ENCODE measurements at places on chromosomes 13 and 19. TPM values are rescaled to one million over a fixed set of nuclear protein-coding genes. Genes with fewer than 3 reads are reported as not detected.

DNA sequence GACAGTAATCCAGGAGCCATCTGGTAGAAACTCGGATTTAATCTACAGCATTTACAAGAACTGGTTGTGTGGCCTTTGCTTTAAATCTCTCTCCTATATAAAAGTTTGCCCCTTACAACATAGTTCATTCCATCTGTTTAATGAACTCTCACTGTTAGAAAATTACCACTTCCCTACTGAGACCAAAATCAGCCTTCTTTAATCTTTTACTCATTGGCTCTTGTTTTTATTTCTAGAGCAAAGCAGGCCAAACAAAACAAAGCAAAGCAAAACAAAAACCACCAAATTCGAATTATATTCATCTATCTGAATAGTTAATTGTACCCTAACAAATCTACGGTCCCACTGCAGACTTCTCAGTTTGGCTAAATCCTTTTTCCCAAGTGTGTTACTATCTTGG is 127.0 kb downstream of the UGGT2 start:
- DNase-seq: no peak
- no peaks in the 10 kb centered on the region for H3K4me1 ChIP-seq
- no peak overlapping the region for H3K4me3 ChIP-seq
- H3K27me3 ChIP-seq: no peaks in the 10 kb centered on the region
- no peaks in the 10 kb centered on the region for H3K36me3 ChIP-seq

- H3K36me3 ChIP-seq: peaks cover 4% of the 10 kb centered on the region
- H3K27ac ChIP-seq: no peak overlapping the region
- no peak overlapping the region for H3K4me3 ChIP-seq
- peak; percentile 29 for DNase-seq
These were observed 95.2 kb upstream of the CLDN10 start for GRCh38 chr13:95457294-95457693.

GRCh38 chr13:32001154-32001768 is 30.3 kb upstream of the FRY start:
- H3K4me3 ChIP-seq: no peak overlapping the region
- no peak for DNase-seq
- no peaks in the 10 kb centered on the region for H3K27me3 ChIP-seq
- H3K4me1 ChIP-seq: no peaks in the 10 kb centered on the region

Gene SULT2A1
- total RNA-seq: not detected

DNA sequence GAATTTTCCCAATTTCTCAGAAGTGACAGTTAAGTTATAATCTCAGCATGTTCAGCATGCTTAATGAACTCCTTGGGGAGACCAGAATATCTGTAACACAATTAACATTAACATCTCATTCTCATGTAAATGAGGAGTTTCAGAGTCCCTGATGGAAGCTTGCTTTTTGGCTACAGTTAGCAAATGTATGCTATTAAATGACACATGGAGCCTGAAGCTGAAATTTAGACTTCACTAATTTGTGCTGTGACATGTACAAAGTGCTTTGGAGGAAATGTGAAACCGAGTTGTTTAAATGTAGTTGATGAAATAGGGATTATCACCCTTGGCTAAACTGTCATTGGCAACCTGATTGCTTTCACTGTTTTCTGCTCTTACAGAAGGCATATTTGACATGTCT is 2265.1 kb upstream of the PCDH20 start:
- no peaks in the 10 kb centered on the region for H3K4me1 ChIP-seq
- H3K27ac ChIP-seq: no peak overlapping the region
- DNase-seq: no peak
- H3K27me3 ChIP-seq: no peaks in the 10 kb centered on the region

DNA sequence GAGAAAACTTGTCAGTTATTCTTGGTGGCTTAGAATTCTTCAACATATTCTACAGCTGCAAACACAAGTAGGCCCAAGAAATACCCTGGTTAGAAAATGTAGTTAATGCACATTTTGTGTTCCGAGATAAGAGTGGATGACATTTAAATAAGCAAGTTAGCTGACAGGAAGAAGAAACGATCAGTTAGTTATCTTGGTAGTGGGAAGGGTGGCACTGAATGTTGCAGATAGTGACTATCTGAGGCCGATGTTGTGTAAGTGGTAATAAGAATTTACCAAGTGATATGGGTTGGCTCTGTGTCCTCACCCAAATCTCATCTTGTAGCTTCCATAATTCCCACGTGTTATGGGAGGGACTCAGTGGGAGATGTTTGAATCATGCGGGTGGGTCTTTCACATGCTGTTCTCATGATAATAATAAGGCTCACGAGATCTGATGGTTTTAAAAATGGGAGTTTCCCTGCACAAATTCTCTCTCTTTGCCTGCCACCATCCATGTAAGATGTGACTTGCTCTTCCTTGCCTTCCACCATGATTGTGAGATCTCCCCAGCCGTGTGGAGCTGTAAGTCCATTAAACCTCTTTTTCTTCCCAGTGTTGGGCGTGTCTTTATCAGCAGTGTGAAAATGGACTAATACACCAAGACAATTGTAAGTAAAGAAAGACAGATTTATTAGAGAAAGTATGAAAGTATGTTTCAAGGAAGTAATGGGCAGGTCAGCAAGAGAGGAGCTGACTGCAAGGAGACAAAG is 10.9 kb upstream of the AKAP11 start:
- no peaks in the 10 kb centered on the region for H3K4me1 ChIP-seq
- H3K36me3 ChIP-seq: no peaks in the 10 kb centered on the region
- no peak for DNase-seq
- H3K27ac ChIP-seq: no peak overlapping the region
- no peaks in the 10 kb centered on the region for H3K27me3 ChIP-seq

Gene VSTM1
- total RNA-seq: 1.1 TPM

DNA sequence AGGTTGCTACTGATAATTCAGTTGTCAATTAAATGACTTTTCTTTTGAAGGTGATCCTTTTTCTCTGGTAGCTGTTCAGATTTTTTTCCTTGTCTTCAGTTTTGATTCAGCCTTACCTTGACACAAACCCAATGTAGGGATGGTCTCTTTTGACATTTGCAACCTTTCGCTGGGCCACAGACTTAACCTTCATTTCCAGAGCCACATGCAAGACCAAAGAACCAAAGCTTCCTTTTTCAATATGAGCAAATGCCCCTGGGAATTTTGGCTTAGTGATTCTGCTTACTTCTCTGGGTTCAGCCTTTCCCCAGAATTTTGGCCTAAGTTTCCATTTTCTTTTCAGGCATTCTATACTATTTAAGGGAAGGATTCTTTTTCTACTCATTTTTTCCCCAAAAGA is 19.6 kb downstream of the SIGLEC5 start:
- H3K36me3 ChIP-seq: no peaks in the 10 kb centered on the region
- H3K4me1 ChIP-seq: no peaks in the 10 kb centered on the region
- no peak overlapping the region for H3K4me3 ChIP-seq
- no peak overlapping the region for H3K27ac ChIP-seq

Gene ATP4B
- 0.38 TPM for total RNA-seq

GRCh38 chr13:23461544-23461943 is 28.0 kb upstream of the SACS start:
- no peak for DNase-seq
- no peaks in the 10 kb centered on the region for H3K36me3 ChIP-seq
- peaks cover 5% of the 10 kb centered on the region for H3K4me1 ChIP-seq
- H3K27ac ChIP-seq: no peak overlapping the region
- H3K27me3 ChIP-seq: no peaks in the 10 kb centered on the region
- H3K4me3 ChIP-seq: no peak overlapping the region

Gene SLC6A16
- 0.76 TPM for total RNA-seq

GRCh38 chr13:44790289-44790688 is 199.0 kb downstream of the NUFIP1 start:
- H3K4me1 ChIP-seq: no peaks in the 10 kb centered on the region
- H3K27me3 ChIP-seq: no peaks in the 10 kb centered on the region
- no peak overlapping the region for H3K27ac ChIP-seq
- DNase-seq: no peak
- no peak overlapping the region for H3K4me3 ChIP-seq

DNA sequence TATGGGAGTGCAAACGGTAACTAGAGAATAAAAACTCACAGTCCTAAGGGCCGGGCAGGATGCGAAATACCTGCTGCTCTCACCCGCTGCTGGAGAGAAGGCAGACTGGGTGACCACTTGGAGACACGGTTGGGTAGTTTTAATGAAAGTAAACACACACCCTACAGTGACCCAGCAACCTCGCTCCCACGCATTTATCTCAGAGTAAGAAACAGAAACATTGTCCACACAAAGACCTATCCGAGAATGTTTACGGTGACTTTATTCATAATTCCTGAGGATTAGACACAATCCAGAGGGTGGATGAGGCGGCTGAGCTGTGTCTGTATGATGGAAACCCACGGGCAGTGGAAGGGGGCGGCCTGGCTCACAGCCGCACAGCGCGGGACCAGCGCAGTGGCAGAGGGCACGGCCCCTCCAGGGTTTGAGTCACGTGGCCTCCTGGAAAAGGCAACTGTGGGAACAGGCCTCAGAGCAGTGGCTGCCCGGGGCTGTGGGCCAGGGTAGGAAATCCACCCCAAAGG is 73.5 kb upstream of the C13orf46 start:
- H3K4me3 ChIP-seq: no peak overlapping the region
- H3K27me3 ChIP-seq: no peaks in the 10 kb centered on the region
- peaks cover 19% of the 10 kb centered on the region for H3K4me1 ChIP-seq
- DNase-seq: no peak

- H3K4me1 ChIP-seq: no peaks in the 10 kb centered on the region
- no peak for DNase-seq
- no peak overlapping the region for H3K27ac ChIP-seq
- H3K4me3 ChIP-seq: no peak overlapping the region
- H3K36me3 ChIP-seq: peaks cover 13% of the 10 kb centered on the region
- H3K27me3 ChIP-seq: no peaks in the 10 kb centered on the region
These were observed 31.6 kb downstream of the SMIM24 start for GRCh38 chr19:3448616-3449334.

- no peak overlapping the region for H3K27ac ChIP-seq
- H3K27me3 ChIP-seq: no peaks in the 10 kb centered on the region
- no peak for DNase-seq
- H3K36me3 ChIP-seq: no peaks in the 10 kb centered on the region
- H3K4me3 ChIP-seq: no peak overlapping the region
These were observed 32.7 kb downstream of the VSTM1 start for GRCh38 chr19:54030895-54031586.

DNA sequence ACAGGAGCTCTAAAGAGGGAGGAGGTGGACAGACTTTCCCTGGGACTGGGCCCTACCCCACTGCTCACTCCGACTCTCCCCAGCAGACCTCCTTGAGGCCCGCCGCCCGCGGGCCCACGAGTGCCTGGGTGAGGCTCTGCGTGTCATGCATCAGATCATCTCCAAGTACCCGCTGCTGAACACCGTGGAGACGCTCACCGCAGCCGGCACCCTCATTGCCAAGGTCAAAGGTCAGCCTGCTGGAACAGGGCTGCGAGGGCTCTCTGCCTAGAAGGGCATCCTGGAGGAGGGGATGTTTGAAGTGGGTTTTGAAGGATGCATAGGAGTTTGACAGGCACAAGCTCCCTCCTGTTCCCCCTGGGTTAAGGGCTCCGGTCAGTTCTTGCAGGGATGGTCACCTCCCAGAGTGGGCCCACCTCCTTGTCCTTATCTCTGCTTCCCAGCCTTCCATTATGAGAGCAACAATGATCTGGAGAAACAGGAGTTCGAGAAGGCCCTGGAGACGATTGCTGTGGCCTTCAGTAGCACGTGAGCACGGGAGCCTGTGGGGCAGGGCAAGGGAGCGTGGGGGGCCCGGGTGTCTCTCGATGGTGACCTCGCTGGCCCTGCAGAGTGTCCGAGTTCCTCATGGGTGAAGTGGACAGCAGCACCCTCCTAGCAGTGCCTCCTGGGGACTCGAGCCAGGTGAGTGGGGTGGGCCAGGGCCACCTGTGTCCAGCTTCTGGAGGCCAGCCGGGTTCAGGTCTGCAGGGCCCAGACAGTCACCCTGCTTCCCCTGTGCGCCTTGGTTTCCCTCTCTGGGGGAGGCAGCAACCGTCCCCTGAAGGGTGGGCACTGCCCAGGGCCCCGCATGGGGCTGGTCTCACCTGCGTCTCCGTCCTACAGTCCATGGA is 6.3 kb downstream of the ARHGAP45 start:
- no peak overlapping the region for H3K4me3 ChIP-seq
- peaks cover 63% of the 10 kb centered on the region for H3K4me1 ChIP-seq
- H3K27me3 ChIP-seq: no peaks in the 10 kb centered on the region
- DNase-seq: no peak

Gene DKKL1
- total RNA-seq: 0.14 TPM

DNA sequence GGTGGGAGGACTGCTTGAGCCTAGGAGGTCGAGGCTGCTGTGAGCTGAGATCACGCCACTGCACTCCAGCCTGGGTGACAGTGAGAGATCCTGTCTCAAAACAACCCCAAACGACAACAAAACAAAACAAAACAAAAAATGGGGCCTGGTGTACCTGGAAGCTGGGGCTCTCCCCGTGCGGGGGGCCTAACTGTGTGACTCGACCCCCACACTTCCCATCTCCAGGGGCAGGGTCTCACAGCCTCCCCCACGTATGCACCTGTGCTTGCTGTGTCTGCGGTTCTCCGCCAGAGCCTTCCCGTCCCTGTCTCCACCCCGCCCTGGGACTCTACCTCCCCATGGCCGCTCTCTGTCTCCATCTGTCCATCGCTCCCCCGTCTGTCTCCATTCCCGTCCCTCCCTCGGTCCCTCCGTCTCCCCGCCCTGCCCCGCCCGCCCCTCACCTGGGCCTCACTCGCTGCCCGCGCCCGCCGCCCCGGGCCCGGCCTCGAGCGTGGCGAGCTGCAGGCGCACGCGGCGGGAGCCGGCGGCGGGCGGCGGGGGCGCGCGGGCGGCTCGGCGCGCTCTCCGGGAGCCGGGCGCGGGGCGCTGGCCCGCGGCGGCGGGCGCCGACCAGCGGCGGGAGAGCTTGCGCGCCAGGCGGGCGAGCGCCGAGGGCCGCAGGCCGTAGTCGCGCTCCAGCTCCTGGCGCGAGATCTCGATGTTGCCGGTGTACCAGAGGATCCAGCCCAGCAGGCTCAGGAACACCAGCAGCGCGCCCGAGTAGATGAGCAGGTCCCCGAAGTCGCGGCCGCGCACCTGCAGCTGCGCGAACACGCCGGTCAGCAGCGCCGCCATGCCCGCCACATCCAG is 587 bp downstream of the TMEM238 start:
- peaks cover 26% of the 10 kb centered on the region for H3K4me1 ChIP-seq
- H3K27ac ChIP-seq: peak overlapping the region; percentile 76
- peak overlapping the region; percentile 91 for H3K4me3 ChIP-seq
- H3K27me3 ChIP-seq: no peaks in the 10 kb centered on the region
- DNase-seq: peak; percentile 35
- peaks cover 14% of the 10 kb centered on the region for H3K36me3 ChIP-seq

DNA sequence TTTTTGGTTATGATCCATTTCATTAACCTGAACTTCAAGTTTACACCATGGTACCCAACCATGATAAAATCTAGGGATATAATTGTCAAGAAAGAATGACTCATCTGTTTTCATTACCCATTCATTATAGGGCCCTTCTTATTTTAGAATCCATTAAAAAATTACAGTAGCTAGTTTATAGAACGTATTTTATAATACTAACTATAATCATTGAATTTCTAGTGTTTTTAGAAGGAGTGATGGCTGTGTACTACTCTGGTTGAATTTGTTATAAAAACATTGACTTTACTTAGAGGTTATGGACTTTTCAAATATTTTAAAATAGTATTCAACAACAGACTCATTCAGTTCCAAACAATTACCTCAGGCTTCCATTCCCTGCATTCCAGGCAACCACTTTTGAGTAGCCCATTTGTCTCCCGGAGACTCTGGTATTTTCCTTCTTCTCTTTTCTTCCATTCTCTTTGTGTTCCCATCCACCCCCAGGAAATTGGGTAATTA is 71.9 kb upstream of the KLF12 start:
- no peak for DNase-seq
- H3K36me3 ChIP-seq: no peaks in the 10 kb centered on the region
- H3K4me3 ChIP-seq: no peak overlapping the region
- H3K27me3 ChIP-seq: no peaks in the 10 kb centered on the region
- H3K4me1 ChIP-seq: no peaks in the 10 kb centered on the region
